Vagina (tissue), 2 donors: ENCODE measurements at places on chromosomes 5 and 9.

- no peak for DNase-seq
These were observed 82.7 kb downstream of the ATP10B start for GRCh38 chr5:160769301-160769700.

- DNase-seq, result no peak
These were observed 65.2 kb downstream of the TRIO start for GRCh38 chr5:14208071-14209021.

GRCh38 chr5:122611406-122611805 is 163.5 kb upstream of the SNX2 start:
- no peak for DNase-seq

- DNase-seq, result no peak
These were observed 117.5 kb upstream of the BASP1 start for GRCh38 chr5:17099946-17100345.

DNA sequence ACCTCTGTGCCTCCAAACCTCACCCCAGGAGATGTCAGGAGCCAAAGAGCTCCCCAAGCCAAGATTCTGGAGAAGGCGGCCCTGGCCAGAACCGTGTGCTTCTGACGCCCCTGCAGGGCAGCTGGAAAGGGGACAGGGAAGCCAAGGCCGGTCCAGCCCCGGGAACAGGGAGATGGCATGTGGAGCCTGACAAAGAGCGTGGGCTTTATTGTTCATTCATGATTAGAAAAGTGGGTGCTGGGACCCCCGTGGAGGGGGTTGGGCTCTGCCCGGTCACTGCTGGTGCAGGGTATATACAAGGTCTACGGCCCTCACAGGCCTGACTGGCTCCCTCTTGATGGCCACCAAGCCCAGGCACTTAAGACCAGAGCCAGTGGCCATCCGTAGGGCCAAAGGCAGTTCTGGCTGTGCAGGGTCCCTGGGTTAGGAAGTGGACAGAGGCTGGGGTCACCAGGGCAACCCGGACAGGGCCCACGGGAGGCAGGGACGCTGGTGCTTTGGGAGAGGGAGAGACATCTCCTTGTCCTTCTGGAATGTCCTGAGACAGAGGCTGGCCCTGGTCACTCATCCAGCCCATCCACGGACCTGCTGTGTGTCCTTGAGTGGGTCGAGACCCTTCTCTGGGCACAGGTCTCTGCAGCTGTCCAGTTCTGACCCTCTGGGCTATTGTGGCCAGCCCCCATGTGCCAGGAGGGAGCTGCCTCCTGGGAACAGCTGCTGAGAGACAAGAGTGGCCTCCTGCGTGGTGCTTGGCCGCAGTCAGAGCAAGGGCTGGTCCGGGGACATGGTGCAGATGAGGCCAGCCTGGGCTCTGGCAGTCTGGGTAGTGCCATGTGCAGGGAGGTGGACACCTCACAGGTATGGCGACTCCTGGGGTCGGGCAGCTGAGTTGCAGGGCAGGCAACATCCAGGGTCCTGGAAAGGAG is 12.5 kb downstream of the NINJ1 start:
- no peak for DNase-seq

GRCh38 chr9:106179191-106179590 is 484.9 kb downstream of the TMEM38B start:
- no peak for DNase-seq

GRCh38 chr9:81592887-81593266 is 96.5 kb downstream of the TLE1 start:
- DNase-seq, result no peak

GRCh38 chr5:127567026-127567768 is 49.8 kb downstream of the PRRC1 start:
- DNase-seq, result no peak

- no peak for DNase-seq
These were observed 906 bp downstream of the SLC25A51 start for GRCh38 chr9:37902796-37903646.

DNA sequence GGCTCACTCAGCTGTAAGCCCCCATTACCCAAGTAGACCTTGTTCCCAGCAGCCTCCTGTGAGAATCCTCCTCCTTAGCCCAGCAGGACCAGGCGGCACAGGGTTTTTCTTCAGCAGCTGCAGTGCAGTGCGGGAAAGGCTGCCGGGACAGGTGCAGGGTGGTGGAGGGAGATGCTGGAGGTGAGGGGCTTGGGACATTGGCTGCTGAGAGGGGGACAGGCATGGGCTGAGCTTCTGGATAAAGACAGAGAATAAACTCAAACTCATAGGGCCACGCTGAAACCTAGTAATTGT is 174.7 kb downstream of the CACNA1B start:
- DNase-seq, result no peak

DNA sequence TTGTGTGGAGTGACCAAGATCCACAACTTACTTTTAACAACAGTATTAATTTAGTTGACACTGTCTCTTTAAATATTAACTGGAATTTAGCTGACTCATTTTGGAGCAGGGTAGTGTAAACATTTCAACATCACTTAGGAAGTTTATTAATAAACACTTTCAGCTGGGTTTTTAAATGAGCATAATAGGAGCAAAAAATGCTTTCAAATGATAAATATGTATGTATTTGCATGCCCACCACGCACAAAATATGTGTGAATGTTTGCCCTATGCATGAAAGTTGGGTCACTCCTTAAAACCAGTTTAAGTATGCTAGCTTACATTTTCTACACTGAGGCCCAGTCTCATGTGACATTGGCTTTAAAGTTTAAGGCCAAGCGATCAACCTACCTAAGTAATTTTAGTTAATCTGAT is 2.9 kb downstream of the ZFAND5 start:
- no peak for DNase-seq

DNA sequence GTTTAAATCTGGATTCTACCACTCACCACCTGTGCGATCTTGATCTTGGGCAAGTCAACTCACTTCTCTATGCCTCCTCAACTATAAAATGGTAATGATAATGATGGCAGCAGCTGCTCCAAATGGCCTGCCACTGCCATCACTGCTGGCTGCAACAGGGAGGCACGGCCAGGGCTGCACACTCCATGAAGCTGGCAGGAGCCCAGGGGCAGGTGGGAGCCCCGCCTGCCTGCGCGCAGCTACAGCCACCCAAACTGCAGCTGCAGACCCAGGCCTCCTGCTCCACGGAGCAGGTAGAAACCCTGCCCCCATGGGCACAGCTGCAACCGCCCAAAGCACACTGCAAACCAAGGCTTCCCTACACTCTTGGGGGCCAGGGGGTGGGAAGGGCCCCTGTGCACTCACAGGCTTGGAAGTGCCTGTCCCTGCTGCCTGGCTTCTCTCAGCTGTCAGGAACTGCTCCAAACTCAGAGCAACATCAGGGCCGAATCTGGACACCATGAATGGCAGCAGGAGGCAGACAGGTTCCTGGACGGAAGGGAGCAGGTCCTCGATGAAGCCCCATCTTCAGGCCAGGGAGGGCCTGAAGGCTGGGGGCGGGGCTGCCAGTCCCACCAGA is 57.6 kb downstream of the PRELID2 start:
- DNase-seq, result no peak

DNA sequence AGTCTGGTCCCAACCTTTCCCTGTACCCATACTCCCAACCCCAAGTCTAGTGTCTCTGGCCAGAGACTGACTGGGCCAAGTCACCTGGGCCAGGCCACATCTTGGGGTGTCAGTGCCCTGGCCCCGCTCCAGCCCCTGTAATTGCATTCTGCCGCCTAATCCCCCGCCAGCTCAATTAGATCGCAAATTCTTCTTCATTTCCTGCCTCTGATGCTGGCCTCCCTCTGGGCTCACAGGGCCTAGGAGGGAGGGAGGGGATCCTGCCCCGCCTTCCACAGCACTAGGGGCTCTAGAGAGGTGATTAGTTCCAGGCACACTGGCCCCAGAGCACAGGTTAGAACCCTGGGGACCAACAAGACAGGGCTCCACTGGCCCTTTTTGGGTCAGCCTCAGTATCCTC is 5.5 kb downstream of the CXXC5 start:
- DNase-seq, result no peak
